Mucosa of gallbladder (tissue), 1 donor: ENCODE measurements at places on chromosomes 6 and 20. TPM values are rescaled to one million over a fixed set of nuclear protein-coding genes. Genes with fewer than 3 reads are reported as not detected.

GRCh38 chr20:41452226-41452625, 85.6 kb upstream of the EMILIN3 start:
- DNase-seq = no peak

DNA sequence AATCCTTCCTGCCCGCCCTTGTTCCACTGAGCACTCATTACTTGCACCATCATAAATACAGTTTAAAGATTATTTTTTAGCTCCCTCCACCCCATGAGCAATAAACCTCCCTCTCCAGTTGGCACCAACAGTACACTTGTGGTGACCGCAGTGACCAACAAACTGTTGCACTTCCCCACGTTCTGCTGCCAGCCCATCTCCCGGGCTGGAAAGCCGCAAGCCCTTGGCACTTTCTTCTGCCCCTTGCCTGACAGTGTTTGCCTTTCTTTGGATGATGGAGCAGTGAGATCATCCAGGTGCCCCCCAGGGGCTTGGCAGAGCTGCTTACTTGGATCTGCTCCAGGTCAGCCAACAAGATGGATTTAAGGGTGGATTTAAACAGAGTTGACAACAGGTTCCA, 21.6 kb downstream of the KCNB1 start:
- no peak for DNase-seq

DNA sequence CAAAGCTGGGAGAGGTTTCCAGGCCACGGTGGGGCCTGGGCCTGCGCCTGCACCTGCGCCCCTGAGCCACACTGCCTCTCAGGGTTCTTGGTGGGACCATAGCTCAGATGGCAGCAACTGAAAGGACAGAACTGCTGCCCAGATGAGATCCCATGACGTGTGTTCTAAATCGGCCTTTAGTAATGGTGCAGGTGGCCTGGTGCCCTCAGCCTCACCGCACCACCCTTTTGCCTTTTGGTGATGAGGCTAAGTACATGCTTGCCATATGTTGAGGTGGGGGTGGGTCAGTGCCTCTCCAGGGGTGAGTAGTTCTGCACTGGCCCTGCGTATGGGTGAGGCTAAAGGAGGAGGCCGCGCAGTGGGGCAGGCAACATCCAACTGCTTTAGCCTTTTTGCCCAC, 7.4 kb downstream of the PSMG4 start:
- no peak for DNase-seq

GRCh38 chr6:122289762-122290539, 109.5 kb upstream of the HSF2 start:
- DNase-seq = no peak

The FANCE gene
- 2.6 TPM for total RNA-seq

GRCh38 chr20:11982955-11983470, 65.3 kb downstream of the BTBD3 start:
- DNase-seq = no peak

DNA sequence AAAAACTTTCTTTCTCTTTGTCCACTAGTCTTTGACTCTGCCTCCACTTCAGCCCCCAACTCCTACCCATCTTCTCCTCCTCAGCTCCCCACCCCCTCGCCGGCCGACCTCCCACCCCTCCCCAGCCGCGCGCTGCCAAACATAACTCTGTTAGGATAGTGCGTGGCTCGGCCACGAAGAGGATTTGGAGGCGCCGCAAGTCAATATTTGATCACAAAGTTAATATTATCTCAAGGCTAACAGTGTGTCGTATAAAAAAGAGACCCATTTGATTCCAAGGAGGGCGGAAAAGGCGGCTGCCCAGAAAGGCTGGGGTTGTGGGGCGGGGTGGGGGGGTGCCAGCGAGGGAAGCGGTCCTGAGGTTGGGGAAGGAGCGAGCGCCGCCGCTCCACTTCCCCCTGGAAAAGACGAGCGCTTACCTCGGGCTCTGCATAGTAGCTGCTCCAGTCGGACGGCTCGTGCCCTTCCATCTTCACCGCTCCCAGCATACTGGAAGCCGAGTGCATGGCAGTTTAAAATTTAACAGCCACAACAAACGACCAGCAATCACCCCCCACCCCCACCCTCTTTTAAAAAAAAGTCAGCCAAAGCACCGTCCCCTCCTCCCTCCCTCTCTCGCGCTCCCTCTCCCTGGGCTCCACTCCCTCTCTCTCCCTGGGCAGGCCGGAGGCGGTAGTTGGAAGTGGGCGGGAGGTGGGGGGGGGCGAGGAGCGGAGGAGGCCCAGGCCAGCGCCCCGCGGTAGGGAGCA, 425 bp downstream of the FOXA2 start:
- peak; percentile 84 for DNase-seq

DNA sequence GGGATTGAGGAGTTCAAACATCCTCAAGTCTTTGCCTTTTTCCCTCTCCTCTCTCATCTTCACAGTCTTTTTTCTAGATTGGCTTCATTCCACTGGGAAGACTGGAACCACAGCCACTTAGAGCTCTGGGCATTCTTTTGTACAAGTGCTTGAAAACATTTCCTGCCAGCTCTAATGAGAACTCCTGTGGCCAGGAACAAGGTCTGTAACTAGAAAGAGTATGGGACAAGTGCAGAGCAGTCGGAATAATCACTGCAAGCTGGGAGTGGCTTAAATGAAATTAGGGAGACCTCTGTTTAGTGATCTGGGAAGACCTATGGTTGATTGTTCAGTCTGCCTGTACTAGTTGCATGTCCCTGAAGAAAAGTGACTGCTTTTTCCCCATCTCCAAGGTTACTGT, 41.0 kb upstream of the SMIM8 start:
- no peak for DNase-seq

- DNase-seq = no peak
Measured at GRCh38 chr6:45617441-45617840, 239.7 kb upstream of the SUPT3H start.

DNA sequence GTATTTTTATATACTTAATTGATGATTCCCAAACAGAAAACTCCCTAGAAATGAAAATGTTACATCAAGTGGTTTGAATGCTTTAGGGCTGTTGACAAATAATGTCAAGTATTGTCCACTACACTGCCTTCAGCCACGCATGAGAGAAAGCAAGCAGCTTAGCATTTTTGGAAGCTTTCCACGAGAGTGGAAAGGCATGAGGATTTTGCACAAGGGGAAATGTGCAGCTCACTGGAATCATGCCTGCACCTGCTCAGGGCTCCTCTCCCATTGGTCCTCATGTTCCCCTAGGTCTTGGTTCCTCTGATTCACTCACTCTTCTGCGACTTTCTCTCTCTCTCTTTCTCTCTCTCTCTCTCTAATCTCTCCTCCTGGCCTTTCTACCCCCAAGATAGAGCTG, 439.5 kb upstream of the CDH4 start:
- DNase-seq = no peak

The DUSP15 gene
- total RNA-seq = 2.8 TPM

The CAP2 gene
- total RNA-seq = 32.0 TPM

The VSTM2L gene
- total RNA-seq = 95.0 TPM

The REM1 gene
- 2.3 TPM for total RNA-seq
